ENCODE measurements at places on chromosomes 6 and 20.

DNA sequence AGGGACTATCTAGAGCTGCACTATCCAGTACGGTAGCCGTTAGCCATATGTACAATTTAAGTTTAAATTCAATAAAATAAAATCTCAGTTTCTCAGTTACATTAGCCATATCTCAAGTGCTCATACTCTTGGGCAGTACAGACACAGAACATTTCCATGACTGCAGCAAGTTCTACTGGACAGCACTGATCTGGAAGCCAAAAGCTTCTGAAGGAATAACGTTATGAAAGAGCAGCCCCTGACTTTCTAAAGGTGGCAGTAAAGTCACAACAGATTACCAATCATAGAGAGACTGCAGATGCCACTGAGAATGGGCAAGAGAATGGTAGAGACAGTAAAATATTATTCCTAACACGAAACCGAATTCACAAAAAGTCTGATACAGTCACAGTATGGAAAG, 36.8 kb downstream of the NDRG3 start:
- DNase-seq, result no peak

GRCh38 chr6:112539355-112539754, 192.2 kb downstream of the RFPL4B start:
- no peak for DNase-seq

DNA sequence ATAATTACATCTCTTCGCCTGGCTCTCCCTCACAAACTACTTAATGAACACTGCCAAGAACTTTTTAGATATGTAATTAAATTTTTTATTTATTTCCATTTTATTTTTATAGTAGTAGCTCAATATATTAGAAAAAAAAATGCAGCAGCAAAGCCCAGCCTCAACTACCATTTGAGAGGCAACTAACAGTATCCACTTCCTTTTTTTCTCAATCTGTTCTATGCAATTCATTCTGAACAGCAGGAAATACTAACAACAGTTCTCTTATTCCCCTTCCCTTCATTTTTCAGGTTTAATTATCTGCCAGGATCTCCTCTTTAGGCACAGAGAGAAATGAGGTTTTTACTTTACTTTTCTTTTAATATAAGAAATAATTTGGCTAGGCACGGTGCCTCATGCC, 112.7 kb downstream of the ZNF217 start:
- no peak for DNase-seq

- DNase-seq, result no peak
Measured at GRCh38 chr6:52641826-52642225, 29.1 kb upstream of the TMEM14A start.

DNA sequence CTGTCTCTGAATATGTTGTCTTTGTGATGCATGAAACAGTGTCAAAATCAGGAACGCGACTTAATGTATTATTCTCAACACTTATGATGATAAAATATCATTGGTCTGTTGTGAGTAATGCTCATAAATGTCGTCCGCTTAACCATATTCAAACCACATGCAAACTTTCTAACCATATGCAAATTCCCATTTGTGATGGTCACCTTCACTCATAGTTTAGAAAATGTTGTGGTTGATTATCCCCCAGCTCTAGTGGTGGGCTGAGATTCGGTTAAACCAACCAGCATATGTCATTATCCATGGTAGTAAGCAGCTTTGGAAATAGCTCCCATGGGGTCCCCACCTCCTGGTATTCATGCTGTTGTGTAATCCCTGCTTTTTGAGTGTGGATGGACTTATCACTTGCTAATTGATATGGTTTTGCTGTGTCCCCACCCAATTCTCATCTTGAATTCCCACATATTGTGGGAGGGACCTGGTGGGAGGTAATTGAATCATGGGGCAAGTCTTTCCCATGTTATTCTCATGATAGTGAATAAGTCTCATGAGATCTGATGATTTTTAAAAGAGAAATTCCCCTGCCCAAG, 360.0 kb upstream of the TSHZ2 start:
- no peak for DNase-seq
